ENCODE measurements at places on chromosomes 7 and 10.
A peak's percentile ranks its signal among the peaks of the same experiment; 100 is the strongest.

- DNase-seq, result no peak
Observed at GRCh38 chr7:108824840-108825580, 255.3 kb downstream of the DNAJB9 start.

GRCh38 chr7:74258639-74259038 lies 4.4 kb upstream of the RFC2 start:
- no peak for DNase-seq

DNA sequence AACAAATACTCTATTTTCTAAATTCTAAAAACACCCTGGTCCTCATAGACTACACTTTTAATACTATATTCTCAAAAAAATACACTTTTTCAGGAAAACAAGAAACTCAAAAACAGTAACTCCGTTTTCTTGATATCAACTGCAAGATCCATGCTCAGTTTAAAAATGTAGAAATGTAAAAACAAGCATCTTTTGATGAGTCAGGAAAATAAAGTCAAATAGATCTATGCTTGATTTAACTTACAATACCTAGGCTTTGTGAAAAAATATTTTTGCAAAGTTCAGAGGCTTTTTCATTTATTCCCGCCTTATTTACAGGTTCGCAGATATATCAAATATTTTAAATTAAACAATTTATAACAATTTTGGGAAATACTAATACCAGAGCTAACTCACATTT lies 33.6 kb downstream of the POT1 start:
- no peak for DNase-seq

- DNase-seq, result peak; percentile 22
Observed at GRCh38 chr7:152894295-152895170, 135.0 kb downstream of the ACTR3B start.

GRCh38 chr7:80275192-80275605 lies 140.6 kb downstream of the GNAI1 start:
- no peak for DNase-seq

- no peak for DNase-seq
Observed at GRCh38 chr10:125441151-125441550, 241.8 kb downstream of the TEX36 start.

GRCh38 chr7:142585425-142585824 lies 163.8 kb upstream of the PRSS1 start:
- DNase-seq, result no peak

- DNase-seq, result no peak
Observed at GRCh38 chr7:84633-85020, 107.7 kb upstream of the FAM20C start.

- DNase-seq, result no peak
Observed at GRCh38 chr10:30491916-30492515, 58.0 kb downstream of the MAP3K8 start.

DNA sequence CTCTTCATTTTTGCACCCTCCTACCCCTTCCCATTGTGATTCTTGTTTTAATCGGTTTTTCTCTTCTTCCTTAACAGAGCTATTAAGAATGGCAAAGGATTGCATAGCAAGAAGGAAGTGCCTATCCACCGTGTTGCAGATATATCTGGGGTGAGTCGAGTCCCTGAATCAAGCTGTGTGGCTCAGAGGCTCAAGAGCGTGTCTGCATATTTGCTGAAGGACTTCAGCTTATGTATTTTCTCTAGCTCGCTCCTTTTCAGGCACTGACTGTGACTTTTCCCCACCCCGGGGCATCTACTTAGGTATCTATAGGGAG lies 126.6 kb downstream of the LRRC4 start:
- no peak for DNase-seq

DNA sequence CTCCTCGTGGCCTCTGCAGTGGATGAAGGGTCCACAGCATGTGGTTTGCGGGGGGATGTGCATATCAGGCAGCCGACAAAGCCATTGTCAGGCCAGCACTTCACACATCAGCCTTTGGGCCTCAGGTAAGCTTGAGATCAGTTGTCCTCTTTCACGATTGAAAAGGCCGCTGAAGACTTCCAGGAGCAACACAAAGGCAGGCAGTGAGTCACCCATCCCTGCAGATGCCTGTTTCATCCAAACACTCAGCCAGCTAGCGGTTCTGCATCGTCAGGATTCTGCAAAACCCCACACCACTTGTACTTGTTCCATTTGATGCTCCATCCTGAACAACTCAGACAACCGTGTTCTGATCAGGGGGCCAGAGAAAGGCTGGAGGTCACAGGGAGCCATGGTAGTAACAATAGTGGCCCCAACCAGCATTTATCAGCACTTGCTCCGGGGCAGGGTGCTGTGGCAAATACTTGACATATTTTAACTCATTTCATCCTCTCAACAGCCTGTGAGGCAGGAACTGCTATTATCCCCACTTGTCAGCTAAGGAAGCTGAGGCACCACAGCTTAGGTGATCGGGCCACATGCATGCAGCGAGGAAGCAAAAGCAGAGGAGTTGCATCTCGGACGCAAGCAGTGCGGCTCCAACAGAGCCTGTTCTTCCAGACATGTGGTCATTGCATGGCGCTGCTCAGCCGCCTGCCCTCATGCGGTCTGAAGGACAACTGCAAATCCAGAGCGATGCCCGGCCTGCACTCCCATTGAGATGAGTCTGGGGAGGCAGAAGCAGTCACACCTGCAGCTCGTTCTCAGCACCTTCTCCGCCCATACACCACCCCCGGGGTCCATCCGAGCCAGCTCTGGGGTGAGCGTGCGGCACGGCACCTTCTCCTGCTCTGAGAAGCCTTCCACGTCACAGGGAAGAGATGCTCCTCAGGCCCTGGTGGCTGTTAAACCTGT lies 144.9 kb downstream of the PAXIP1 start:
- DNase-seq, result no peak

GRCh38 chr10:36381748-36382147 lies 739.7 kb upstream of the FZD8 start:
- no peak for DNase-seq

- no peak for DNase-seq
Observed at GRCh38 chr10:123530166-123530870, 135.8 kb upstream of the GPR26 start.

DNA sequence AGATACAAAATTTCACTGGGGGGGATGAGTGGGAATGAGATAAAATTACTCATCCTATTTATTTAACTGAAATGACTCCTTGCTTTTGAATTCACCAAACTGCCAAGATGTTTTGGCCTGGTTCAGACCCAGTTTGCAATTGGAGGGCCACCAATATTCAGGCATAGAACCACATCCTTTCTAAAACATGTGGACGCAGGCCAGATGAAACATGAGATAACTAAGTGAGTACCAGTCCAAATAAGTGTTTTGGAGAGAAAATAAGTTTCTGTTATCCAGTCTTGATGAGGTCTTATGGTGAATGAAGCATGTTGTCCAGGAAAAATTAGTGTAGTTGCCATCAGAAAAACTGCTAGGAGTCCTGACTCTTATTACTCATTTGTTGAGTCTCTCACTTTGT lies 36.3 kb upstream of the PDK4 start:
- no peak for DNase-seq

DNA sequence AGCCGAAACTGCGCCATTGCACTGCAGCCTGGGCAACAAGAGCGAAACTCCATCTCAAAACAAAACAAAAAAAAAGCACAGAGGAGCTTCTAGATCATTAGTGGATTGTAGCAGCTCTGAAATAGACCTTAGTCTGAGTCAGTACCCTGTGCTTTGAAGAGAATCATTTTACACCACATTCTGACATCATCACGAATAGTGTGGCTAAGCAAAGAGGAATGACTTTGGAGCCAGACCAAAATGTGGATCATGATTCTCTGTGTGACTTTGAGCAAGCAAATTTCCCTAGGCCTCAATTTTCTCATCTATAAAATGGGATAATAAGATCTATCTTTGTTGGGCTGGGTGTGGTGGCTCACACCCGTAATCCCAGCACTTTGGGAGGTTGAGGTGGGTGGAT lies 618.9 kb downstream of the CALN1 start:
- DNase-seq, result no peak

Measured in stimulated activated CD4-positive, alpha-beta T cell treated with anti-CD3 and anti-CD28 coated beads, Interleukin-2, amount 100 ng/mL, for 24 hours (primary cell).